ENCODE measurements at places on chromosomes 2 and 18. TPM values are rescaled to one million over a fixed set of nuclear protein-coding genes. Genes with fewer than 3 reads are reported as not detected.

Gene FSHR
- not detected for total RNA-seq

Gene C18orf54
- total RNA-seq, result 1.3 TPM

Gene IL36G
- not detected for total RNA-seq

Gene RNF144A
- 1.9 TPM for total RNA-seq

Gene LYG2
- not detected for total RNA-seq

Gene NEU2
- total RNA-seq, result not detected

Gene FOXD4L1
- total RNA-seq, result not detected

Gene KLF7
- 24.5 TPM for total RNA-seq

Gene LYPD6B
- total RNA-seq, result not detected

Gene ABCB11
- total RNA-seq, result 0.65 TPM

Gene REEP1
- total RNA-seq, result not detected

Gene XIRP2
- 0.18 TPM for total RNA-seq

Gene METTL8
- 23.7 TPM for total RNA-seq

Gene IGFBP2
- 15.9 TPM for total RNA-seq

Gene NLRC4
- total RNA-seq, result not detected

Gene GALNT13
- under 0.01 TPM for total RNA-seq

Gene CRYGB
- not detected for total RNA-seq

Gene FIGN
- total RNA-seq, result 0.36 TPM

Gene ST8SIA5
- total RNA-seq, result not detected

Gene ANKRD62
- not detected for total RNA-seq

Gene RUFY4
- total RNA-seq, result not detected

Gene SLC4A5
- total RNA-seq, result 0.16 TPM

Gene ECEL1
- not detected for total RNA-seq

Gene DOK6
- total RNA-seq, result 3.1 TPM

Gene SULT1C4
- total RNA-seq, result not detected

Gene GDF7
- total RNA-seq, result 0.36 TPM

Gene DCC
- 0.36 TPM for total RNA-seq

Gene CYP1B1
- total RNA-seq, result 64.0 TPM
